Stimulated activated CD4-positive, alpha-beta T cell treated with anti-CD3 and anti-CD28 coated beads, Interleukin-1b, Interleukin-23, amount 100 ng/mL, for 1 hour (primary cell): ENCODE measurements at places on chromosomes 12 and 14.

GRCh38 chr12:109583733-109584132 is 10.1 kb downstream of the MVK start:
- DNase-seq: no peak

- no peak for DNase-seq
These were observed 269.7 kb downstream of the TTC6 start for GRCh38 chr14:37864861-37865718.

- no peak for DNase-seq
These were observed 26.6 kb downstream of the TRAFD1 start for GRCh38 chr12:112151766-112152541.

GRCh38 chr12:80412343-80412953 is 31.6 kb upstream of the PTPRQ start:
- no peak for DNase-seq
